NCI-H460 (cell line): ENCODE measurements at places on chromosomes 7 and 10. TPM values are rescaled to one million over a fixed set of nuclear protein-coding genes. Genes with fewer than 3 reads are reported as not detected.

TMEM225B gene
- 0.87 and 1.1 TPM in 2 replicates for total RNA-seq

DNA sequence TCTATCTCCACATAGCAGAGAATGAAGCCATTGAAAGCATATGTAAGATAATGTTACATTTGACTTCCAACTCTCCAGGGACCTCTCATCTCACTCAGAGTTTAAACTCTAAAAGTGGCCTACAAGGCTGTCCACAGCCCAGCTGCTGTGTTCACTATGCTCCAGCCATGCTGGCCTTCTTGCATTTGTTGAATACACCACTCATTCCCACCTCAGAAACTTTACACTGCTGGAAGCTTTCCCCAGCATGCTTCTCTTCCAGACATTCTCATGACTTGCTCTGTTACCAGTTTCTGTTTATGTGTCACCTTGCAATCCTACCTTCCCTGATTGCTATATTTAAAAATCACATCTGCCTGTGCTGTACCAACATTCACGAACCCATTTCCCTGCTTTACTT, 167.2 kb downstream of the WNT2 start:
- no peak for DNase-seq

GRCh38 chr10:75681334-75681733, 249.9 kb downstream of the LRMDA start:
- no peak for DNase-seq

- no peak for DNase-seq
Measured at GRCh38 chr7:174716-175115, 17.7 kb upstream of the FAM20C start.
